T-helper 22 cell (primary cell): ENCODE measurements at places on chromosomes 11 and 22.

DNA sequence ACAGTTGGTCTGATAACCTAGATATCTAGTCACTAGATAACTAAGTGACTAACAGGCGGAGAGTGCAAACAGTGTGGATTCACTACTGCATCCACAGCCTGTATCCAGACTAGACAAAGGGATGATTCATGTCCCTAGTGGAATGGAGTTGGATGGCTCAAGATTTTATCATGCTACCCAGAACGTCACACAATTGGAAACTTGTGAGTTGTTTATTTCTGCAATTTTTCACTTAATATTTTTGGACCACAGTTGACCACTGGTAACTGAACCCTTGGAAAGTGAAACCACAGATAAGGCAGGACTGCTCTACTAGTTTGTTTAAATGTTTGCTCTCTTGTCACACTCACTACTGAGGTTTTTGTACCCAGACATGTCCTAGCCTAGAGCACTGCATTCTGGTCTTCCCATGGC is 76.0 kb downstream of the UBASH3B start:
- DNase-seq: no peak

GRCh38 chr11:123052901-123053721 is 8.8 kb downstream of the HSPA8 start:
- DNase-seq: no peak

- no peak for DNase-seq
Measured at GRCh38 chr11:133948711-133949110, 8.1 kb downstream of the IGSF9B start.

GRCh38 chr22:46500201-46500600 is 37.2 kb downstream of the CELSR1 start:
- DNase-seq: no peak

GRCh38 chr11:43585877-43586608 is 94.5 kb upstream of the HSD17B12 start:
- no peak for DNase-seq

- no peak for DNase-seq
Measured at GRCh38 chr11:6129635-6130034, 22.2 kb downstream of the OR56B4 start.

GRCh38 chr22:38766076-38766777 is 10.4 kb upstream of the SUN2 start:
- no peak for DNase-seq

DNA sequence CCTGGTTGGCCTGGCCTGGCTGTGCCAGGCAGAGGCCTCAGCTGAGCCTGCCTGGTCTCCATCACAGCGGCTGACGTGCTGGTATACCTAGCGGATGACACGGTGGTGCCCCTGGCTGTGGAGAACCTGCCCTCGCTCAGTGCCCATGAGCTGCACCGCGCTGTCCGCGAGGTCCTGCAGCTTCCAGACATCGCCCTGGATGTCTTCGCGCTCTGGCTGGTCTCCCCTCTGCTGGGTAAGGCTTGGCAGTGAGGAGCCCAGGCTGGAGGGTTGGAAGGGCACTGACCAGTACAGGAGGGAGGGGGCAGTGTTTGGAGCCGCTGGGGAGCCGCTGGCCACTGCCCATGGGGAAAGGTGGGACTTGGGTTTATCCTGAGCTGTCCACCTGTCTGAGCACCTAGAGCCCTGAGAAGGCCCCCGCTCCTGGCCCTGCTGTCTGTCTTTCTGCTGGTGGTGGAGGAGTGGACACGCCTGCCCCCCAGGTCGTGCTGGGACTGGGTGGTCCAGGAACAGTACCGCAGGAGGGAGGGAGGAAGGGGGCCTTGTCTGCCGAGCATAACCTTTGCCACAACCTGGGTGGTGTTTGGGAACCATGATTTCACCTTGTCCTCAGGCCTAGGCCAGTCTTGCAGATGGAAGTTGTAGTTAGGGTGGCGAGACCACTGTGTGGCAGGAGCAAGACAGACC is 3.0 kb downstream of the FRMD8 start:
- no peak for DNase-seq

GRCh38 chr22:42433754-42434682 is 1.8 kb upstream of the NFAM1 start:
- DNase-seq: no peak

DNA sequence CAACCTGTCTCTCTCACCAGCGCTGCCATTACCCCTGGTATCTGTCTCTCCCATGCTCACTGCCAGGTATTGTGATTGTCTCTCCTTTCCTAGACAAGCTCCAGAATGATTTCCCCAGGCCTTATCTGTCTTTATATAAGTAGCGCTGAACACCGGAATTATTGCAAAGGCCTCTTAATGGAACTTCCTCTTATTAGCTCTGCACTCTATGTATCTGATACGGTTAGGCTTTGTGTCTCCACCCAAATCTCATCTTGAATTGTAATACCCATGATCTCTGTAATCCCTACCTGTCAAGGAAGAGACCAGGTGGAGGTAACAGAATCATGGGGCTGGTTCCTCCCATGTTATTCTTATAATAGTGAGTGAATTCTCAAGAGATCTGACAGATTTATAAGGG is 39.3 kb downstream of the DDI1 start:
- DNase-seq: no peak

GRCh38 chr22:27540656-27541396 is 260.7 kb downstream of the MN1 start:
- no peak for DNase-seq

DNA sequence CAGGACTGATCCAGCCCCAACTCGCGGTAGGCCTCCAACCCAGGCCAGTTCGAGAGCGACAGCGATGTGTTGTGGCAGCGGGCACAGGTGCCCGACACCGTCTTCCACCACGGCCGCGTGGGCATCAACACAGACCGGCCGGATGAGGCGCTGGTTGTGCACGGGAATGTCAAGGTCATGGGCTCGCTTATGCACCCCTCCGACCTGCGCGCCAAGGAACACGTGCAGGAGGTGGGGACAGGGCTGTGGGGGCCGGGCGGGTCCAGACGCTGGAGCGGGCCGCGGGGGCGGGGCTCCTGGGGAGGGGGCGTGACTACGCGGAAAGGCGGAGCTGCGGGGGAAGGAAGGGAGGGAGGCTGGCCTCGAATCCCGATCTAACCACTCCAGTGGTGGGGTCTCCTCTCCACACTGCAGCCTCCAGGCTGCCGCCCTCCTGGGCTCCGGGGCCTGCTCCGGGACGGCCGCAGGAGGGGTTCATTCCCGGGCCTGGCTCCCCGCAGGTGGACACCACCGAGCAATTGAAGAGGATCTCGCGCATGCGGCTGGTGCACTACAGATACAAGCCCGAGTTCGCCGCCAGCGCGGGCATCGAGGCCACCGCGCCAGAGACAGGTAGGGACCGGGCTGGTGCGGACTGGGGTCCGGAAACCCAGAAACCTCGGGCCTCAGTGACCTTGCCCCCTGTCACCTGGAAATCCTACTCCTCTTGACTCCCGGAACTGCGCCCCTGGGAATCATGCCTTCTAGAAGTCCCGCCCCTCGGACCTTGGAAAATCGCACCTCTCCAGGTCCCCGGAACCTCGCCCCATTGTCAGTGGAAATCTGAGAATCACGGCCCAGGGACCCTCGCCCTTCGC is 14.9 kb downstream of the TMEM258 start:
- peak; percentile 55 for DNase-seq

GRCh38 chr22:24831687-24832086 is 25.7 kb downstream of the SGSM1 start:
- DNase-seq: no peak

- DNase-seq: no peak
Measured at GRCh38 chr11:75402002-75402773, 2.9 kb downstream of the RPS3 start.

GRCh38 chr22:23110190-23110921 is 31.4 kb downstream of the RSPH14 start:
- no peak for DNase-seq

DNA sequence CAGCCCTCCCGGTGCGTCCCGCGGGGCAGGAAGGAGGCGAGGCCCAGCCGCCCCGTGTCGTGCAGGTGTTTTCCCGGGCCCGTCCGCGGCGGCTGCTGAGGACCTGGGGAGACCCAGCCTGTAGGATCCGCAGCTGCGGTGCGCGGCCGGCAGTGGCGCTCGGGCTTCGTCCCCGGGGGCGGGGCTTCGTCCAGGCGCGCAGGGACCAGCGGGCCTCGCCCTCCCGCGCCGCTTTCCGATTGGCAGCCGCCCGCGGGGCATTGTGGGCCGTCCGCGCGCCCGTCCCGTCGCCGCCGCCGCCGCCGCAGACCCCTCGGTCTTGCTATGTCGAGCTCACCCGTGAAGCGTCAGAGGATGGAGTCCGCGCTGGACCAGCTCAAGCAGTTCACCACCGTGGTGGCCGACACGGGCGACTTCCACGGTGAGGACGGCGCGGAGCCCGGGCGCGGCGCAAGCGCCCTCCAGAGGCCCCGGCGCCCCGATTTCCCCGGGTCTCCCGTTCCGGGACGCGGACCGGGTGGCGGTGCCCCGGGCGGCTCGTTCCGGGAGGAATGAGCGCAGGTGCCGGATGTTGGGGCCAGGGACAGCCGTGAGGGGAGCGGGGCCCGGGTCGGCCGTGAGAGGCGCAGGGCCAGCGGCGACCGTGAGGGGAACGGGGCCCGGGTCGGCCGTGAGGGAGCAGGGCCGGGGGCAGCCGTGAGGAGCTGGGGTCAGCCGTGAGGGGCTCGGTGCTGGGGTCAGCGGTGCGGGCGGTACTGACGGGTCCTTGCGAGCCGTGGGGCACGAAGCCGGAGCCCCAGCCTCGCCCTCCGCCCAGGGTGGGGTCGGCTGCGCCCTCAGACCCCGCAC is at the start of gene TALDO1:
TSS of gene TALDO1 (plus strand) at position 307 of the 849 bp plus-strand sequence. CDS start at position 325, 18 bp downstream.
- peak; percentile 73 for DNase-seq

DNA sequence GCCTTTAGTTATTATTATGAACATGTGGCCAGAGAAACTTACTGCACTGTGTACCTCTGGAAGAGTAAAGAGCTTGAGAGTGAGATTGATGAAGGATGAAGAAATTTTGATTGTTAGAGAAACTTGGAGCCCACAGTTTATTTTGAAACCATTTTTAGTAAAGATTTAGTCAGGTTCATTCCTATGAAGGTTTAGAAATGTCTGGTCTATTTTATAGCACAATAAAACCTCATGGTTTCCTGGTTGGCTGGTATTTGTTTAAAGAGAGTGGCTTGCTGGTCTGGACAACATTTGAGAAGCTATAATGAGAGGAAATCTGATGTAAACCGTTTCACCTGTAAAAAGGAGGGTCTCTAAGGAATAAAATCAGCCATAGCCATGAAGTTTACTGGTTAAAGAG is 8.8 kb upstream of the PDE3B start:
- DNase-seq: no peak

DNA sequence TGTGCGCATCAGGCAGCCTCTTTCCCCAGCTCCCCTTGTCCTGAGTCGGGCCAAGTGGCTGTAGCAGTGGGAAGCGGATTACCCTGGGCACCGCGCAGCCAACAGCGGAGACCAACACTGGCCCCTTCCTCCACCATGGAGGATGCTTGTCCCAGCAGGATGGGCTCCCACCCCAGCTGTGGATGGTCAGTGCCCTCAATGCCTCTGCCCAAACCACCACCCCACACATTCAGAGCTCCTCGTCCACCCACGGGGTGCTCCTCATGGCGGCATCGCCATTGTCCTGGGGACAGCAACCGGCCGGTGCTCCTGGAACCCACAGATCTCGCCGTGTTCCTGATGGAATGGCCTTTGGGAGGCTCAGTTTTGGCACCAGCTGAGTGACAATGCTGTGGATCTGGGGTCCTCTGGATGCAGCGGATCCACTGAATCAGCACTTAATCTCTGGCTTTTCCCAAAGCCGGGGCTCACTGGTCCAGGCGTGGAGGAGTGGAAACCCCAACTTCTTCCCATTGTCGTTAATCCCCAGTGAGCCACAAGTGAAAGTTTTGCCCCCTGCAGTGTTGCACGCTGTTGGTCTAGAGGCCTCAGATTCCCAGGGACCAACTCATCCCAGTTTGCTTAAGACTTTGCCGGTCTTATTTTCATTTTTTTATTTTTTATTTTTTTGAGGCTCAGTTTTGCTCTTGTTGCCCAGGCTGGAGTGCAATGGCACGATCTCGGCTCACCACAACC is 4.1 kb upstream of the B4GALNT4 start:
- no peak for DNase-seq

- no peak for DNase-seq
Measured at GRCh38 chr11:86143087-86144030, 74.5 kb upstream of the PICALM start.

GRCh38 chr11:87870086-87870485 is 305.2 kb downstream of the RAB38 start:
- DNase-seq: no peak

DNA sequence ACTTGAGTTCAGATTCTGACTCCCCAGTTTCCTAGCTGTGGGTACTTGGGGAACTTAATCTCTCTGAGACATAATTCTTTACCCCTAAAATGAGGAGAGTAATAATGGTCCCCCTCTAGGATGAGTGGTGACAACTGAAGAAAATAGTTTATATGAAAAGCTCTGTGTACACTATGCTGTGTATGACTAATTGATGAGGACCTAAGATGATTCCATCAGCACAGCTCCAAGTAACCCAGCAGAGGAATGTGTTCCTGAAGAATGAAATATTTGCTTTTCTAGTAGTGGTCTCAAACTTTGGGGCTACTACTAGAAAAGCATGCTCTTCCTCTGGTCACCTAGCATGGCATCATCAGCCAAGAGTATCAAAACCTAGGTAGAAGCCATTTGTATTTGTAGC is 217.3 kb upstream of the NARS2 start:
- no peak for DNase-seq

DNA sequence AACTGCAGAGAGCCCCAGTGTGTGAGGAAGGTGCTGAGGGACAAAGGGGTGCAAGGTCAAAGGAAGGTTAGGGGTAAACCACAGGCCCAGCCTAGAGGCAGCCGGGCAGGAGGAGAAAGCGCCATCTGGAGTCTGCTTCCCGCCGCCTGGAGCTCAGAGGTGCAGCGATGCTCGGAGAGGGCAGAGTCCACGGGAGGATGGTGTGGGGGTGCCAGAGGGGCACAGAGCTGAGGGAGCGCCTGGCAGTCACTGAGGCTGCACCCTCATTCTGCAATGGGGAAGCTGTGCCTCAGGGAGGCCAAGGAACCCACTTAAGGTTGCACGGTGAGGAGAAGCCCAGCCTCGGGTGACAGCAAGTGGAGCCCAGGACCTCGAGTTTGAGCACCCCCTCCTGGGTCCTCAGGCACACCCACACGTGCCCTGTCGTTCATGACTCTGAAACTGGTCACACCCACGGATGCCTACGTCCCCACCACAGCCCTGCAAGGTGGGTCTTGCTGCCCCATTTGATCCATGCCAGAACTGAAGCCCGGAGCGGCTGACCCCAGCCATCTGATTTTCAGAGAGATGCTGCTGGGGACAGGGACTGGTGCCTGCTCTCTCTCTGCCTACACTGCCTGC is 1.6 kb downstream of the IL2RB start:
- no peak for DNase-seq

DNA sequence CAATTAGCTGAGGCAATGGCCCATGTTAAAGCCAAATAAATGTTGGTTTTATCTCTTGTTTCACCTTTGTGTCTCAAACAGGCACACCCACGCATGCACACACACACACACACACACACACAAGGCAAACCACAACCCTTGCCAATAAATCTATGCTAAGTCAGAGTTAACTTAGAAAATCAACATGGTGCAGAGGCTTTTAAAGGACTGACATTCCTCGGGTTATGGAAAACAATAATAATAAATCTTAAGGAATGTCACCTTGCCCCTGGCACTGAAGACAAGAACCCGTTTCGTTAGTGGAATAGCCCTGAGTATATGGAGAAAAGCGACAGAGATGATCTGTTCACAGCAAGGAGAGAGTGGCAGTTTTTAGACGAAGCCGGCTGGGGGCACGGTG is 326.3 kb downstream of the NTM start:
- no peak for DNase-seq

- peak; percentile 5 for DNase-seq
Measured at GRCh38 chr22:40263191-40263590, 83.1 kb upstream of the ADSL start.

GRCh38 chr11:108009497-108010370 is 1.0 kb downstream of the CUL5 start:
- DNase-seq: no peak
